ENCODE measurements at places on chromosomes 16 and 17.

GRCh38 chr16:73106329-73107034, 58.6 kb upstream of the ZFHX3 start:
- no peak for DNase-seq

DNA sequence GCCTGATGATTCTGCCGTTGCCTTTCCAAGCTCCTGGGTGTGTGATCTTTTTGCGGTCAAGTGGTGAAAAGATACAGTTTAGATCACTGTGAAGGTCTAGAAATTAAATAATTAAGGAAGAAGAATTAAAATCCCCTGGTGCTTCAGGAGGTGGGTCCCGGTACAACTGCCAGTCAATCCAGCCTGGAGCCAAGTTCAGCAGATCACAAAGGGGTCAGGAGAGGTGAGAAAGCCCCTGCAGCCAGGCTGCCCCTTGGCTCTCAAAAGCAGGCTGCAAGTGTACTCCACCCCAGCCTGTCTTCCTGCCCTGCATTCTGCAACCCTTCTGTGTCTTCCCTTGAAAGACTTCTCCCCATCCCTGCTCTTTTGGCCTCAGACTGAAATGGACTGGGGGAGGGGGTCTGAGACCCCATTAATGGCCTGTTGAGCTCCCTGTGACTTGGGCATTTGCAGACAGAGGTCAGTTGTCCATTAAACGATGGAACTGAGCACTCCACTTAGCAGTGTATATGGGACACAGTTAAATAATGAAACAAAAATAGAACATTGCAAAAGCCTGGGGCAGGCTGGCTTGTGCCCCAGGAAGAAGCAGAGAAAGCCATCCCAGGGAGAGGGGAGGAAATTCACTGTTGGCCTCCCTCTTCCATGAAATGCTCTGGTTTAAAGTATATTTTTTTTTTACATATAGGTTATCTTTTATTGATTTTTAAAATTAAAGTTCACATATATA, 15.1 kb downstream of the CACNG5 start:
- no peak for DNase-seq

DNA sequence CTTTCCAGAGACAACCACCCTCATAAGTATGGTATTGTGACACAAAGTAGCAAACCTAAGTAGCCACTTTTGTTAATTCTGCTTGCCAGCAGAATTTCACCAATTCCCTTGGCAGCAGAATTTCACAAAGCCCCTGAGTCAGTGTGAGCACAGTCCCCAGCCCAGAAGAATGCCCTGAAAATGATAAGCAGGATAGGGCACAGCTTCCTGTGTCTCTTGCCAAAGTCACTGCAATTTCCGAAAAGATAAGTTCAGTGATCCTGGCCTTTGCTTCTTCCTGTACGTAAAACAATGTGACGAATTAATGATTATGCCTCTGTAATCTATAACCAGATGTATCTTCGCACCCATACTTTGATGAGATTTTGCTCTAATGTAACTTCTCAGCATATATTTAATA, 16.0 kb upstream of the WIPF2 start:
- DNase-seq = no peak

GRCh38 chr17:74623693-74624093, at the start of gene CD300E:
Gene CD300E, minus strand, starts transcription at chr17:74623738. Its CDS starts 117 bp downstream, at chr17:74623621.
- no peak for DNase-seq

DNA sequence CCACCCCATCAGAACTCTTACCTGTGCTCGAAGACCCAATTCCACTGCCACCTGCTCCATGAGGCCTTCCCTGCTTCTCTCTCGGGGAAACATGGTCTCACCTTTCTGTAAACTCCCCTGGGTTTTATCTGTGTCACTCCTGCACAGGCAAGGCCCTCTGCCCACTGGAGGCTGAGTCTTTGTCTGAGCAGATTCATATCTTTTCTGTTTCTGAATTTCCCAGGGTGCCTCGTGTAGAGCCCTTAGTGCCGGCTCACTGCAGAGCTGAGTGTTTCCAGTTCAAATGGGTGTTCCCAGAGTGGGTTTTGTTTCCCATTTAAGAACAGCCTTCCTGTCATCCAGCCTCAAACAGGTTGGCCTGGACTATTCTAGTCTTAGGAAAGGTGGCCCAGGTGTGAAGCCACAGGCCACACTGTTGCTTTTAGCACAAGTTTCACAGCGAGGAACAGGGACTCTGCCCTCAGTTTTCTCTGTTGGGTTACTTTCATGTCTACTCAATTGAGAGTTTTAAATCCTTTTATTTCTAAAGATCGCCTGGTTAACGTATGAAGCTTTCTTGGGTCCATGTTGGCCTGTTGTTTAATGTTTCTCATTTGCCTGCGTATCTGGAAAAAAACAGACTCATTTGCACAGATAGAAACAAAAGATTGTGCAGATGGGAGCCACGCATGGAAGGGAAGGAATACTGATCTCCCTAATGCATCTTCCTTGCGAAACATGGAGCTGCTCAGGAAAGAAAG, 228.7 kb downstream of the MSI2 start:
- DNase-seq = no peak

DNA sequence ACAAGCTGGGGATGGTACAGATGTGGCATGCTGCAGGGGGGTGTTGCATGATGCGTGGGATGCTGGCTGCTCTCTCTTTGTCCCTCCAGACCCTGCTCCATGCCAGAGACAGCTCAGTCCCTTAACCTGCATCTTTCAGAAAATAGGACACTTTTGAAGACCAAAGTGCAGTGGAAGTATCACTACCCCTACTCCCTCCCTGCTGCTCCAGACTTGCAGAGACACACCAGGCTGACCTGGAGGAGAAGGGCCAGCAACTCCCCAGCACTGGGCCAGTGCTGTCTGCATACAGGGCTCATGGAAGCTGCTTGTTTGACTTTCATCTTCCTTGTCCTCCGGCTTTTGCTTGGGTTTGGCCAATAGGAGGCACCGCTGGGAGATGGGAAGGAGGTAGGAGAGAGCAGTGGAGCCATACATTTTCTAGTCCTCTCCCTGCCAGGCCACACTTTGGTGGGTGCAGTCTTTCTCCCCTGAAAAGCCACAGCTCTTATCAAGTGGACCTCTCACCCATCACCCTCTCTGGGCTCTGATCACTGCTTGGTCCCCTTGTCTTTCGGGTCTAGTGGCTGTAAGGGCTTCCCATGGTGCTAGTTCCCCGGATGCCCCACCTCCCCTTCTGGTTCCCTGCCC, 46.1 kb upstream of the NKD1 start:
- DNase-seq = no peak

DNA sequence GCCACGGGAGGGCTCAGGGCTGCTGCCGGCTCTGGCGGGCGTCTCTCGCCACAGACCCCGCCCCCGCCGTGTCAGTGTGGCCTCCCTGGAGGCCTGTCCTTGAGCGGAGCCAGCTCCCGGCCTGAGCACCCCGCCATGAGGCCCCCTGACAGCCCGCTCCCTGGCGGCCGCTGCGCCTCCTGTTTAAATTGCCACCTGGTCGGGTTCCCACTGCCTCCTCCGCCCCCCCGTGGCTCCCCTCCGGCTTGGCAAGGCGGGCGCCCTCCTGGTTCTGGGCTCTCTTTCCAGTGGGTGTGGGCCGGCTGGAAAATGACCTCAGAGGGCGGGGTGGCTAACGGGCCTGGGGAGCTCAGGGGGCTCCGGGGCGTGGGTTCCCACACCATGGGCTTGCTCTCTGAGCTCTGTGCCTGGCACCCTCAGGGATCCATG, 42.1 kb upstream of the SSTR5 start:
- DNase-seq = peak; percentile 15

DNA sequence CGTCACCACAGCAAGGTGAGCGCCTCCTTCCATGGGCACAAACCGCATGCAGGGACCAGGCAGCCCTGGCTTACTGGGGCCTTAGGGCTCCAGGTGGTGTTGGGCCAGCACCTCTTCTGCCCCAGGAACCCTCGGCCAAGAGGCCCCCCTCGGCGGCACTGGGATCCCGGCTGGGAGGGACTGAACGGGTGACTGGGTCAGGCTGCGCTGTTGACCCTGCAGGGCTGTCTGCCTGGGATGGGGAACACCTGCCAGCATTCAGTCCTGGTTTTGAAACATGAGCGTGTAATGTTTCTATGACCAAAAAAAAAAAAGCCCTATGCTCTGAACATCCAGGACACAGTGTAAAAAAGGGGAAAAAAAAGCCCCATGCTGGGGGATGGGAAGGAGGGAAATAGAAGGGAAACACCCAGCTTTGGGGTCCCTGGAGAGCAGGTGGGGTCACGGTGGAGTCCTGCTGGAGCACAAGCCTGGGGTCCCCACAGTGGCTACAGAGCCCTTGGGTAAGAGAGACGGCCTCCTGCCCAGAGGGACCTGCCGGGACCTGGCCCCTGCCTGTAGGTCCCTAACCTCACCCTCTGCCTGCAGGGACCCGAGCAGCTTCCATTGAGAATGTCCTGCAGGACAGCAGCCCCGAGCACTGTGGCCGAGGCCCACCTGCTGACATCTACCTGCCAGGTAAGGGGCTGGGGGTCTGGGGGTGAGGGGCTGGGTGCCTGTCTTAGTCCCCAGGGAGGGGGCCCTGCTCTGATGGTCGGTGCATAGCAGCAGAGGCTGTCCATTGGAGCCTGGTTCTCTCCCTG, 9.9 kb upstream of the NUDT16L1 start:
- DNase-seq = no peak

GRCh38 chr17:70318051-70318450, 148.7 kb downstream of the KCNJ2 start:
- no peak for DNase-seq

- DNase-seq = no peak
These were observed 5.1 kb downstream of the ERBB2 start for GRCh38 chr17:39704821-39705551.

GRCh38 chr17:82041144-82041814, 3.8 kb upstream of the DCXR start:
- no peak for DNase-seq

GRCh38 chr16:77584205-77584859, 138.0 kb upstream of the NUDT7 start:
- DNase-seq = peak; percentile 6

- no peak for DNase-seq
These were observed 1.6 kb upstream of the FMNL1 start for GRCh38 chr17:45220079-45220478.

DNA sequence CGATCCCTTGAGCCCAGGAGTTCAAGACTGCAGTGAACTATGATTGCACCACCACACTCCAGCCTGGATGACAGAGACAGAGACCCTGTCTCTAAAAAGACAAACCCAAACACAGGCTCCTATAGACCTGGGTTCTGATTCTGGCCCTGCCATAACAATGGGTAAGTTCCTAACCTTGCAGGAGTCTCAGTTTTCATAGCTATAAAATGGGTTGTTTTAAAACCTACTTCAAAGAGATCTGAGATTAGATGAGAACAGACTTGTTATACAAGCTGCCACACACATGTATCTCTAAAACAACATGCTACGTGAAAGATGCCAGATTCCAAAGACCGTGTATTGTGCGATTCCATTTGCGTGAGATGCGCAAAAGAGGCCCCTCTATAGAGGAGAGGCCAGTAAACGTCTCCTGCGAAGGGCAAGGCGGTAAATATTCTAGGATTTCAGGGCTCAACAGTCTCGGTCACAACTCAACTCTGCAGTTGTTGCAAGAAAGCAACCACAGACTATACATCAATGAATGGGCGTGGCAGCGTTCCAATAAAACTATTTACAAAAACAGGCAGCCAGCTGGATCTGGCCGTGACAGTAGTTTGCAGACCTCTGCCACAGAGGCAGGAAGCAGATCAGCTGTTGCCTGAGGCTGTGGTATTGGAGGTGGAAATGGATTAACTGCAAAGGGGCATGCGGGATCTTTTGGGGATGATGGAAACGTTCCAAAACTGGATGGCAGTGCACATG, 5.9 kb downstream of the CORO7 start:
- peak; percentile 77 for DNase-seq

DNA sequence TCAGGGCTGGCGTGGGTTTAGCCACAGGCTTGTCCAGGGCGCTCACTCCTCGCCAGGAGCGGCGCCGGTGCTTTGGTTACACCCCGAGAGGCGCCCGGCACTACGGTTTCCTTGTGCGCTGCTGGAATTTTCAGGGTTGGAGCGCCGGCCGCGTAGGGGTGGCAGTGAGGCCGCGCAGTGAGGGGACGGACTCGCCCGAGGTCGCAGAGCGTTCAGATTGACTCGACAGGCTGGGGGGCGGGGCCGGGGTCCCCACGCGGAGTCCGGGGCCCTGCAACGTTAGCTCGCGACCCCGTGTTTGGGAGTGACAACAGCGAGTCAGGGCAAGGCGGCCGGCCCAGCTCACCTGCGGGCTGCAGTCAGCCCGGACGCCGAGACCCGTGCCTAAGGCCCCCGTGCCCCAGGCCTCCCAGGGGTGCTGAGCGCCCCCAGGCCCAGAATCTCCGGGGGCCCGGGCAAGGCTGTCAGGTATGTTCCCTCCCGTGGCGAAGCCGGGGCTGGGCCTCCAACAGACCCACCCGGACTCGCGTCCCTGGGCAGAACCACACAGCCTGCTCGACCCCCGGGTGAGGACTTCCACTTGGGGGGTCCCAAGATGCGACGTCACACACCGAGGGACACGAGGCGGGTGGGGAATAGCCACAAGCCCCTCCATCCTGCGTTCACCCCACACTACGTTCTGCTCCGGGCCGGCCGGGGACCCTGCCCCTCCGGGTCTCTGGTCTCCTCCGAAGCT, 1.3 kb upstream of the ACTG1 start:
- DNase-seq = no peak

GRCh38 chr16:51151961-51152663, 1.0 kb upstream of the SALL1 start:
- peak; percentile 94 for DNase-seq

DNA sequence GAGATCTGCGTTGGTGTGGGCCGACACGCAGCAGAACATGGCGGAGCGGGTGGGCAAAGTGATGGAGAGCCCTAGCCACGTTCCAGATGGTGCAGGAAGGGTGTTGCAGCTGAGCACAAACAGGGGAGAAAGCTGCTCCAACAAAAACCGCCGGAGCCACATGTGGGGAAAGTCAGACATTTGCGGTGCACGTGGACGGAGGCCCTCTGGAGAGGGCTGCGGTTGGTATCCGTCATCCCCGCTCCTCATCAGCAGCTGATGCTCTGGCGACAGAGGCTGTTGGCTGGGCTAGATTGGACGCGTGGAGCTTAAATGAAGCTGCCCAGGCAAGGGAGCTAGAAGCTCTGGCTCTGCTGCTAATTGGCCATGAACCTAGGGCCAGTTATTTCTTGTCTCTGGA, 43.5 kb upstream of the ADCY9 start:
- DNase-seq = no peak

GRCh38 chr17:58614859-58615459, 76.9 kb downstream of the TEX14 start:
- DNase-seq = no peak

- DNase-seq = no peak
These were observed 6.4 kb downstream of the USP22 start for GRCh38 chr17:21036361-21036881.

GRCh38 chr17:26773189-26774188, 520.4 kb upstream of the WSB1 start:
- no peak for DNase-seq

DNA sequence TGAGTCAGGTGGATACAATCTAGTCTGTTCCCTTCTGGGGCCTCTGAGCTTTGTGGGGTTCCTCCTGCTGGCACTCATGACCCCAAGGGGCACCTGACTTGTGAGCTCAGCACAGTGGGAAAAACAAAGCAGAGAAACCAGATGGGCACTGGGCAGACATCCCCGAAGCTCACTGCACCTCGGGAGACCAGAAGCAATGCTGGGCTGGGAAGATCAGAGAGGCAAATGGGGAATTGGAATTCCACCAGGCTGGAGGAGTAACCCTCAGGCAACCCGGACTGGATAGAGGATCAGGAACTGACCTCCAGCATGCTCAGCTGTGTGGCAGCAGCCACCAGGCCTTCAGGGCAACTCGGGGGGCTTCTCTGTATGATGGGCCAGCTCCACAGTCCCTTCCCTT, 50.3 kb downstream of the ABCC12 start:
- DNase-seq = no peak

- DNase-seq = no peak
These were observed 12.4 kb downstream of the ZG16B start for GRCh38 chr16:2842340-2843000.
